T47D (cell line): ENCODE measurements at places on chromosomes 7 and 10.

DNA sequence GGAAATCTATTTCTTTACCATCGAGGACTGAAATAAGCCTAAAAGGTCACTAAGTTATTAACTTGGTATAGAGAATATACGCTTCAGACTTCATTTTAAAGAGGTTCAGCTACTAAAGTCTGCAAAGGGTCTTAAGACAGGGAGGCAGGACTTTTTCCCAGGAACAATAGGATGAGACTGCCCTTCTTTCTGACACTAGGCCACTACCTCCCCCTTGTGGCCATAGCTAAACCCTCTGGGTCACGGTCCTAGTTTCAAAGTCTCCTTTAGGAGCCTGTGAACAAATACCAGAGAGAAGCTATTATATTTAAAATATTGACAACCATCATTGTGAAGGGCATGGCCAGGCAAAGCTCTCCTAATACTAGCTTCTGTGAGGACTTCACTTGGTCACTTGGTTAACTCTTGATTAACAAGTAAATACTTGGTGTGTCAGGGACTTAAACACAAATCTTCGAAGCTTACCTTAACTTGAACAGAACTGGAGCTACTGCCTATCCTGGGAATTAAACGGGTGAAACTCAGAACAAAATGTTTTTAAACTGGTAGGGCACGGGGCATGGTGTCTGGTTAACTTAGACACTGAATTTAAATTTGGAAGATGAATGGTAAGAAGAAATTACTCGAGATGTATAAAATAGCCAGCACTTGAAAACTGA, 75.6 kb downstream of the CCDC6 start:
- peak; percentile 45 for DNase-seq

DNA sequence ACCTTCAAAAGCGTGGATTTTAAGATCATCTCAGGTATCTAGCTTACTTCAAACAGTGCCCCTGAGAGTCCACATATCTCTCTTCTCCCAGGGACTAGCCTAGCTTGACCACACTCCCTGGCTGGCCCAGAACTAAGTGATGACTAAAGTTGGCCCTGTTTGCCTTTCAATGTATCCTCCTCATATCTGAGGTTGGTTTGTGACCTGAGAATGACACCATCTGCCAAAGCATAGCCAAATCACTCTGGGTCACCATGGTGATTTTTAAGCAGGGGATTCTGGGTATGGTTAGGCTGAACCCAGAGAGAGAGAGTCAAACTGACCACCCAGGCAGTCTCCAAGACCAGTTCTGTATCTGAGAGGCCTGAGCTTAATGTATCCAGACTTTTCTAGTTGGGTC, 16.2 kb downstream of the CNNM1 start:
- no peak for DNase-seq

DNA sequence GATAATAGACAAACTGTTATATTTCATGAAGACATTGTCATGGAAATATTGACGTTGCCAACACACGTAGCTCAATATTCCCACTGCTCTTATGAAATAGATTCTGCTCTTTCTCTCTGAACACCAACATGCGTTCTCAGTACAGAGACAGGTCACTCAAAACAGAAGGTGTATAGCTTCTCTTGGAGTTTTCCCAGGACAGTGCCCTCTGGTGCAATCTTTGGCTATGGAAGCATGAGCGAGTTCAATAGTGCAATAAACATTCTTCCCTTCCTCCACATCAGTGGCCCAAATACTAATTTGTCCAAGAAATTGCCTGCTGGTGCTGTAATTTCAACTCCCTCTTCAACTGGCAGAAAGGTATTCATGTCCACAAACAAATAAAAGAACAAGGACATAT, 145.3 kb downstream of the MAGI2 start:
- no peak for DNase-seq

GRCh38 chr10:125555743-125556142, 127.2 kb downstream of the TEX36 start:
- no peak for DNase-seq

DNA sequence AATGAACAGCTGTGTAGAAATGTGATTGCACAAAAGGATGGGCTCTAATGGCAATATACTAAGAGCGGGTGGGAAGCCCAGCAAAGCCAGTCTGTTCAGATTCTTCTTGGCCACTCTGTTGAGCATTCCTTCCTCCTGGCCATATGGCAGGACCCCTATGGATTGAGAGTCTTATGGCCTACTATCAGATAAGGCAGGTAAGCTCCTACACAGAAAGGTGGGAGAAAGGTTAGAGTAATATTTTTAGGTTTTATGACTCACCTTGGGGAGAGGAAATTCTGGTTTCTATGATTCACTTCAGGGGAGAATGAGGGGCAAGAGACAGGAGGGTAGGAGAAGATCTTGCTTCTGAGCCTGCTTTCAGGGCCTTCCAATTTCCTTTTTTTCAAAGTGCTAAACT, 15.1 kb upstream of the AKR1B10 start:
- no peak for DNase-seq

- DNase-seq: no peak
Observed at GRCh38 chr7:22759721-22760120, 32.7 kb downstream of the IL6 start.

DNA sequence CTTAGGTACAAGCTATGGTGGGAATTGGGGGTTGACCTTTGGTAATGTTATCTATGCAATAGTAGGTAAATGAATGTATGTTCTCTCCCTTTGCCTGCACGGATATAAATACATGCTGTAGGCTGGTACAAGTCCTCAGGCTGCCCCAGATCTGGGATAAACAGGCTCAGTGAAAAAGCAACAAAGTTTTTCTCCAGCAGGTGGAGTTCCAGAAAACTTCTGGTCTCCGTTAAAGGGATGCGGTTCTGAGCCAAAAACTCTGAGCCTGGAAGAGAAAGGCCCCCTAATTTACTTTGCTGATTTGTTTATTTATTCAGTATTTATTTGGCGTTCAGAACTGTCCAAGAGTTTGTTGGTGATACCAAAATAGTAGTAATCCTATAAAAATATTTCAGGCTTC, 204.7 kb downstream of the ADRA2A start:
- peak; percentile 53 for DNase-seq

DNA sequence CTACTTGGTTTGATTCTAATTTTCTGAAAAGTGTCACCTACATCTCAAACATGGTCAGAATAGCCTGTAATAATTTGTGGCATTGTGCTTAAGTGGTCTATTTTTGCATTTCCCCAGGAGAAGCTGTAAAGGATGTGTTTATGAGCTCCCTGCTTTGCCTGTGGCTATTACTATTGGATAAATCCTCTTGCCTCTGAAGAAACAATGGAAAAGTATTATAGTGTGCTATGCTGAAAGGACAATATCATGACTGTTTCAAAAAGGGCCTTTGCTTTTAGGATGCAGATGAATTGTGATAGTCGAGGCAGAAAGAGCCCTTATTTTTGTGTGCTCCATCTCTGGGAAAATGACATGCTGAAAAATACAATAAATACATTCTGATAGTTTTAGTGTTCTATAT, 94.1 kb upstream of the ARMC3 start:
- no peak for DNase-seq

- no peak for DNase-seq
Observed at GRCh38 chr10:63197344-63198092, 64.4 kb downstream of the NRBF2 start.

GRCh38 chr10:53572799-53573198, 800.2 kb upstream of the MBL2 start:
- DNase-seq: no peak

GRCh38 chr7:46852795-46853194, 729.1 kb downstream of the TNS3 start:
- DNase-seq: no peak

DNA sequence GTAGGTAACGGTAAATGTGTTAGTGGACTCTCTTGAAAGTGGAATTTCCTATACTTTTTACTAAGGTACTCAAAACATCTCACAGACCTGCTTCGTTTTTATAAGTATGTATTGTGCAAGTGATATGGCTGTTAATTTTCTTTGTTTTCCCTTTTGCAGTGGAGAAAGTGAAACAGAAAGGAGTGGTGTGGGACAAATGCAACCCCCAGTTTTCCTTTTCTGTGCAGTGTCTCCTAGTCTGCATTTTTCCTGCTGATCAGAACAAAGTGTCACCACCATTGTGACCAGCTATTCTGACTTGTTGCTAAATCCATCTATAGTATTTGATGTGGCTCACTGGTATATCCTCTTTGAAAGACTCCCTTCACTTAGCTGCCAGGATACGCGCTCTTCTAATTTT, 410.0 kb downstream of the EXOC4 start:
- DNase-seq: no peak

DNA sequence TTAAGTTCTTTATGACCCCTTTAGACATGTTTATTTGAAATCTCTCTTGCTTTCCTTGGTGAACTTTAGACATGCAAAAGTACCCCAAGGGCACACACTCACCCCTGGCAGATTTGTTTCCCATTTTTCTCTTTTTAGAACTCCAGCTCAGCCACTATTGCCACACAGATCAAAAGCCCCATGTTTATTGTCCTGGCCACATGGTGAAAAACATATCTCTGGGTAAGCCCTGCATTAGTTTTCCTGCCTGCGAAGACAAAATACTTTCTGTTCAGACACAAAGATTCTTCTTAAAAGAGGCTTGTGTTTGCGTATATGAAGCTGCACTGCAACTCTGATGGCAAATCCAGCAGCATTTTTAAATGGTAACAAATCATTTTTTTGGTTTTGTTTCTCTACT, 200.0 kb downstream of the POLR1F start:
- DNase-seq: no peak

- no peak for DNase-seq
Observed at GRCh38 chr10:132272231-132272971, 35.3 kb downstream of the STK32C start.

DNA sequence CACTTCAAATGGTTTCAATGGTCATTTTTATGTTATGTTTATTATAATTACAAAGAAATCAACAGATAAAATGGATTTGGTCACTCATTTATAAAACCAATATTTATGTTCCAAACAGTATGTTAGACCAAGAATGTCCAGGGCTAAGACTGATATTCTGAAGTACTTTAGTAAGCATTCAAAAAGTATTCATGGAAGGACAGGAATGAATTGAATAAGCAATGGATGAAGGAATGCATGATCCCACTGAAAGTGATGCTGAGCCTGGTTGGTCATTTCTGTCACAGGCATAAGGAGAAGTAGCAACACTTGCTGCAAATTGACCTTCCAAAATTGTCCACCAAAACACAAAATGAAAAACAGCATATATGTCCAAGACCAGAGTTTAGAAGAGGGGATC, 189.0 kb upstream of the CELF2 start:
- DNase-seq: no peak
